ENCODE measurements at places on chromosomes 16 and 17.

GRCh38 chr16:60217787-60218186, 1483.7 kb upstream of the GOT2 start:
- DNase-seq = no peak

GRCh38 chr17:13646969-13647542, 45.3 kb upstream of the HS3ST3A1 start:
- peak; percentile 0 for DNase-seq

- DNase-seq = no peak
These were observed 78.5 kb downstream of the ZZEF1 start for GRCh38 chr17:4064366-4064765.

DNA sequence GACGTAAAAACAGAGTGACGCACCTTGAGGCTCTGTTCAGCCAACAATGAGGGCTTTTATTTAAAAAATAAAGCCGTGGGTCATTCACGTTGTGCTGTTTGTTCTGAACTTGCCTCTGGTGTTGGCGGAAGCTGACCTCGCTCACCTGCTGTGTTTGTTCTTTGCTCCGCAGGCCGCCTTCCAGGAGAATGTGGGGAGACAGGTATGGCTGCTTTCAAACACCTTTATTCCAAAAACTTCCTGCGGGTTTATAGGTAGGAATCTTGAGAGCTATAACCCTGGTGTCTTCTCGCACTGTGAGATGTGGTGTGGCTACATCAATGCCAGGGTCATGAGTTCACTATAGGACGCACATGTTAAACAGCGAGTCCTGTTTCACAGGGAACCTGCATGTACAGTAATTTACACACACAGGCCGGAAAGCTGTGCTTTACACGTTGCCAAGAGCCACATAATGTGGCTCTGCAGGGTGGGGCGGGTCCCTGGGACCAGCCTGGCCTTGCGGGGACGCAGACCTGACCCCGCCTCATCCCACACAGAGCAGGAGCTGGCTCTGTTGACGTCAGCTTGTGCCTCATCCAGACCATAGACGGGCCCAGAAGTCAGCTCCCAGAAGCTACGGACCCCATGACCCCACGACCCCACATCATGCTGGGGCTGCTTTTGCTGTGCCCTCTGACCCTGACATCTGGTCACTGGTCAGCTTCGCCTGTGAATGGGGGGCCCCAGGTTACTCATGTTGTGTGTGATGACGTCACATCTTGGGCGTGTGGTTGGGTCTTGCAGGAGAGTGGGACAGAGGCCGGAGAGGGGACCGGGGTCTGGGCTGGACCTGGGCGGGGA, 49.9 kb upstream of the ZNF750 start:
- no peak for DNase-seq

GRCh38 chr16:21600031-21600773, 825 bp downstream of the METTL9 start:
- DNase-seq = no peak

GRCh38 chr16:84874004-84874435, 54.2 kb downstream of the CRISPLD2 start:
- no peak for DNase-seq

- DNase-seq = no peak
These were observed 2.4 kb upstream of the PSMD11 start for GRCh38 chr17:32441886-32442285.

GRCh38 chr17:67403065-67403464, 26.0 kb downstream of the PITPNC1 start:
- no peak for DNase-seq

- DNase-seq = no peak
These were observed 257.6 kb downstream of the PARN start for GRCh38 chr16:14372471-14372870.

- DNase-seq = no peak
These were observed 177.1 kb downstream of the SNX29 start for GRCh38 chr16:12153662-12154061.

DNA sequence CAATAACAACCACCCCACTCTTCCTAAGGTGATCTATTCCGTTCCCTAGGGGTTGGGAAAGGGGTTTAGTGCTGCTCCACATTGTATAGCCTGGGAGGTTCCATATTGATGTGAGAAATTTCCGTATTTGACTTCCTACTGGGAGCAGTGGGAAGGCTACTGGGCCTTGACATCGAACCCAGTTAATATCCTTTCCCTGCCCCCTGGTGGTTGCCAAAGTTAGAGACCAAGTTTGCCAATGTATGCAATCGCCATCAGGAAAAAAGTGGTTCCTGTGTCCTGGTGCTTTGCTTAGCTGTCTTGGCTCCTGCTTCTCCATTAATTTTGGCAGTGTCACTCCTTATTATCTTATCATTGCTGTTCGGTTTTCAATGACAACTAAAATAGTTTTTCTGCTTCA, 914.9 kb downstream of the KCNJ2 start:
- DNase-seq = no peak

- no peak for DNase-seq
These were observed 84.7 kb downstream of the KIF2B start for GRCh38 chr17:53907435-53907834.

- no peak for DNase-seq
These were observed 42.8 kb upstream of the ZC3H18 start for GRCh38 chr16:88527186-88527936.

- DNase-seq = no peak
These were observed 151.8 kb downstream of the RPTOR start for GRCh38 chr17:80696456-80696855.

DNA sequence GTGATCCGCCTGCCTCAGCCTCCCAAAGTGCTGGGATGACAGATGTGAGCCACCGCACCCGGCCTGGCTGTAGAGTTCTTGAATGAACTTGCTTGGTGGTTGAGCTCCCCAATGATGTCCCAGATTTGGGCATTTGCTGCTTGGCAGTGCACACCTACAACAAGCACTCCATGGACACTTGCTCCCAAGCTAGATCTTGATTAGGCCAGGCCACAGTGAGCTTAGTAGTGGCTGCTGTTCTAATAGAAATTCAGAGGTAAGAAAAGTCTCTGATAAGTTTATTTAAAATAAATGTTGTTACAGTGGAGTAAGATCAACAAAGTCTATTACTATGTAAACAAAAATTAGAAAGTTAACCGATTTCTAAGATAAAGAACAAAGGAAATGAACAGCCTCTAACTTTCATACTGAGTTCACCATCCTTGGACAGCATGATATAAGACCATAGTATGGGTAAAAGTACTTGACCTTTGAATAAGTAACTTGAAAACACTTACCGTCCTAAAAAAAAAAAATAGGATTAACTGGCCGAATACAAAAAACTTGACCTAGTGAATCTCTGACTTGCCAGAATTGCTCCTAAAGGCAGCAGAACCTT, 951 bp downstream of the TMED6 start:
- DNase-seq = no peak

- no peak for DNase-seq
These were observed 15.3 kb downstream of the MLYCD start for GRCh38 chr16:83914091-83914710.

DNA sequence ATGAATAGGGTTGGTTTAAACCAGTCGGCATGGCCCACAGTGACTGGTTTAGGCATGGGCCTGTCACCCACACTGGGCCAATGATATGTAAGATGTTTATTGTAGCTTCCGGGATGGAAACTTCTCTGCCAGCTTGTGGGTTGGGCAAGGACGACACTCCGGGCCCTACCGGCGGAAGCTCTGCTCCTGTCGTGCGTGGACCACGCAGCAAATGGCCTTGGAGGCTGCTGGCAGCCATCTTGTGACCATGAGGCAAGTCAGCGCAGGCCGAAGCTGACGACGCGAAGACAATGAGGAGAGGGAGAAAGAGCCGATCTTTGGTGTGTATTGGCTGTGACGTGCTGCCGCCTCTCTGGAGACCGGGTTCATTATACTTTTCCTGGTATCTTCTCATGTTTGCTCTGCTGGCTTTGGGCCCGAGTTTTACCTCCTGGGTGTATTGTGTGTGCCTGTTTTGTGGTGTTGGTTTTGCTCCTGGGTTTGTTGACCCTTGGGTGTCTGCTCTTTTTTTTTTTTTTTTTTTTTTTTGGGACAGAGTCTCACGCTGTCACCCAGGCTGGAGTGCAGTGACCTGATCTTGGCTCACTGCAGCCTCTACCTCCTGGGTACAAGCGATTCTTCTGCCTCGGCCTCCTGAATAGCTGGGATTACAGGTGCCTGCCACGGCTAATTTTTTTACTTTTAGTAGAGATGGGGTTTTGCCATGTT, 15.4 kb downstream of the SLC25A10 start:
- DNase-seq = no peak

- peak; percentile 0 for DNase-seq
These were observed 50.6 kb downstream of the LMF1 start for GRCh38 chr16:920051-920681.

GRCh38 chr17:28527181-28527681, 21.1 kb downstream of the FOXN1 start:
- DNase-seq = no peak

DNA sequence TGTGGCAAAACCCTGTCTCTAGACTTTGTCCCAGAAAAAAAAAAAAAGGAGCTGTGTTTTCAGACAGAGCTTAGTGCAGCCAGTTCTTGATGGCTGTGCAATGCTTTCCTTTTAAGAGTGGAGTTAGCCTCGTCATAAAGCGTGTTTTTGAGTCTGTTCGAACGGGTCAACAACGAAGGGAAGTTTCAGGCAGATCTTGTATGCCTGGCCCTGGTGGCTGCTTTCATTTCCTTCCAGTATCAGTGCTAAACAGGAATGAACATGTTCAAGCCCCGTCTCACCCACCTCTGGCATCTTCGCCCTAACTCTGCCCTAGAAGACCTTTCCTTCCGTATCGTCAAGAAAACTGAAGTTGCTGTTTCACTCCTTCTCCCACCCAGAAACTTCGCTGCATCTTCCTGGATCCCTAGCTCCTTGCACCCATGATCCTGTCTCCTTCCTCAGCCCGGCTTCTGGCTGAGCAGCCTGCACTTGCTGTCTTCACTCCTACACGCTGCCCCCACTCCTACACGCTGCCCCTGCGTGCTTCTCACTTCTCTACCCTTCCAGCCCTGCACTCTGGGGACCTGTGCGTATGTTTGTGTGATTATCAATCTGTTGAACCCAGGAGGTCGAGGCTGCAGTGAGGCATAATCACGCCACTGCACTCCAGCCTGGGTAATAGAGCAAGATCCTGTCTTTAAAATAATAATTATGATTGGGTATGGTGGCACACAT, 55.3 kb downstream of the USP10 start:
- DNase-seq = no peak

DNA sequence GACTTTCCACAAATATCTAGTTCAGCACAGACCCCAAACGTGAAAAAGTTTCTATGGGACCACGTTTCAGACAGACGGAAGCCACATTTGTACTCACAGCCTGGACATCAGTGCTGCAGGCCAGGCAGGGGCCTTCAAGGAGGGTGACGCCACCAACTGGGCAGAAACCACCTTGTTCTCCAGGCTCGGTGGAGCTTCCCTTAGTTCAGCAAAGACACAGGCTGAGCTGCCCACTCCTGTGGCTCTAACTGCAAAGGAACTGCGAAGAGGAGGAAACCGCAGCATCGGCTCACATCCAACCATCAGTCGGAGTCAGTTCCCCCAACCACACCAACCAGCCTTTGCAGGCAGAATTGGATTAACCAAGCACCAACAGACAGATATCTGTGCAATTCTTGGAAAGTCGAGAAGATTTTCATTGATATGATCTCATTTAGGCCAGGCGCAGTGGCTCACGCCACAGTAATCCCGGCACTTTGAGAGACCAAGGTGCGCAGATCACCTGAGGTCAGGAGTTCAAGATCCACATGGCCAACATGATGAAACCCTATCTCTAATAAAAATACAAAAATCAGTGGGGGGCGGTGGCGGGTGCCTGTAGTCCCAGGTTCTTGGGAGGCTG, 73.3 kb upstream of the CNEP1R1 start:
- no peak for DNase-seq

GRCh38 chr17:50355701-50356341, 9.9 kb downstream of the XYLT2 start:
- no peak for DNase-seq

DNA sequence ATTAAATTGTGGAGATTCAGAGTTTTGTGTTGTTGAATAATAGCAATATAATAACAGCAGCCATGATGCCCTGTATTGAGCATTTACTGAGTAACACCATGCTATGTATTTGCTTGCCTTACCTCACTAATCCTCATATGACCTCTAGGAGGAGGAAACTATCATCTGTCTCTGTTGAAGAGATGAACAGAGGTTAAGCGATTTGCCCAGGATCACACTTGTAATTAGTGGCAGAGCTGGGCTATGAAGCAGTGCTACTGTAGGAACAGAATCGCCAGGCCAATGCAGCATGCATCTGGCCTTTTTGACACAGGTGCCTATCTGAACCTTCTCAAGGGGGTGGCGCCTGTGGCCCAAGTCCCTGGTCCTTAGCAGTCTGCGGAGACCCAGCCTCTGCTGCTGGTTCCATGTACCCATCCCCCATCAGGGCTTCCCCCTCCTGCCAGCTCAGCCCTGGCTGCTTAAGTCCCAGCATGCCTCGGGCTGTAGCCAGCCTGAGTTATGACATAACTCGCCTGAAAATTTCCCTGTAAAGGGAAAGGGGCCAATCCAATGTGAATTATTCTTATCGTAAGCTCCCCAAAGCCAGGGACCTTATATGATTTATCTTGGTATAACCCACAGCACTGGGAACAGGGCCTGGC, 50.4 kb upstream of the HS3ST2 start:
- no peak for DNase-seq

- DNase-seq = no peak
These were observed 133.9 kb downstream of the SOCS1 start for GRCh38 chr16:11121914-11122692.

GRCh38 chr16:72987480-72987901, 60.4 kb downstream of the ZFHX3 start:
- no peak for DNase-seq

GRCh38 chr16:11056993-11057649, 112.8 kb downstream of the CLEC16A start:
- DNase-seq = no peak

DNA sequence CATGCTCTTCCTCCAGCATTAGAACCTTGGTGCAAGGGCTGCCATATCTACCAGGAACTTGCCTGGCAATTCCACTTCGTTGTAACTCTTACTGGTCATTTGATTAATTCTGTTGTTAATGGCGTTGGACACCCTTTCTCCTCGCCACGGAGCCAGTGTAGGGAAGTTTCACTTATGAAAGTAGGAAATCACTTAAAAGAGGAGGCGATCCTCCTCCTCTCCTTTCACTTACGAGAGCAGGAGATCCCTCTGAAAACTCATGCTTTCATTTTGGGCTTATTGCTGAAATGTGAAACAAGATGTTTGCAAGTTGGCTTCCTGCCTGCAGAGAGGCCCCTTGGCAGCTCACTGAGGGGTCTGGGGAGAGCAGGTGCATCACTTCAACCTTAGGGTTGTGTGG, 226.0 kb downstream of the SNX29 start:
- DNase-seq = no peak
